ENCODE measurements at places on chromosomes 3 and 15.

DNA sequence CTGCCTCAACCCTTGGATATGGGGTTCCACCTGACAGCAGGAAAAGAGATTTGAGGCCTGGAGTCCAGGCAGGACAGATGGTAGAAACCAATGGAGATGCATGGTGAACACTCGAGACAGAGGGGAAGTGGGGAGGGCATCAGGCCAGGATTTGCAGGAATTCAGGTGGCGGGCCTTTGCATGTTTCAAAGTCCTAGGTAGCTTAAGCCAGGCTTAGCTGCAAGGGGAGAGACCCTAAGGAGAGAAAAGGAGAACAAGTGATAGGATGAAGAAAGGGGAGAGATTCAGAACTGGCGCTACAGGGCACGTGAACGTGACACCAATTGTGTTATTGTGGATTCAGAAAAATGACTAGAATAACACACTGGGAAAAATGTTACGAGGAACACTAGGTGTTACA, 182.6 kb downstream of the PDZRN3 start:
- no peak for DNase-seq

DNA sequence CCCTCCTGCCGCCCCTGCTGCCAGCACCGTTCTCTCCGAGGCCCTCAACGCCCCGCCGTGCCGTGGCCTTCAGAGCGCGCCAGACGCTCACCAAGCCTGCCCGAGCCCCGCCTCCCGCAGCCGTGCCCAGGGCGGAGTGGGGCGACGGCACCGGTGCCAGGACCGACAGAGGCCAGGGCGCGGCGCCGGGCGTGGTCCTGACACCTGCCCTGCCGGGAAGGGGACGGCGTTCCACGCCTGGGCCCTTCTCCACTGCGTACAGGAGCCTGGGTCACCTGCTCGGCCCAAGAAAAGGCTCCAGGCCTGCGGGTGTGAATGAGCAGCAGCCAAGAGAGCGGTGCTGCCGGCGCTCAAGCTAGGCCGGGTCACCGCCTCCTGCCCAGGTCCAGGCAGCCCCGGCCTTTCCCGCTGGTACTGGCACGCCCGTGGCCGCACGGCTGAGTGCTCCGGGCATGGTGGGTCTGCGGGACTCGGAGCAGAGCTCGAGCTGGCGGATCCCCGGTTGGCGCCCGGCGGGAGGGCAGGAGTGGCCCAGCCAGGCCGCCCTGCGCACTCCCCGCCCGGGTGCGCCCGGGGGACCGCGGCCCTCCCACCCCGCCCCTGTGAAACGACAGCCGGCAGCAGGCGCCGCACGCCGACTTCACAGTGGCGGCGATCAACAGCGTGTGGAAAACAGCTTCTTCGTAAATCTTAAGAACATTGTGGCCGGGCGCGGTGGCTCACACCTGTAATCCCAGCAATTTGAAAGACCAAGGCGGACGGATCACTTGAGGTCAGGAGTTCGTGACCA, 4.2 kb downstream of the OCA2 start:
- no peak for DNase-seq

- no peak for DNase-seq
These were observed 7.8 kb upstream of the KIF7 start for GRCh38 chr15:89662893-89663626.

DNA sequence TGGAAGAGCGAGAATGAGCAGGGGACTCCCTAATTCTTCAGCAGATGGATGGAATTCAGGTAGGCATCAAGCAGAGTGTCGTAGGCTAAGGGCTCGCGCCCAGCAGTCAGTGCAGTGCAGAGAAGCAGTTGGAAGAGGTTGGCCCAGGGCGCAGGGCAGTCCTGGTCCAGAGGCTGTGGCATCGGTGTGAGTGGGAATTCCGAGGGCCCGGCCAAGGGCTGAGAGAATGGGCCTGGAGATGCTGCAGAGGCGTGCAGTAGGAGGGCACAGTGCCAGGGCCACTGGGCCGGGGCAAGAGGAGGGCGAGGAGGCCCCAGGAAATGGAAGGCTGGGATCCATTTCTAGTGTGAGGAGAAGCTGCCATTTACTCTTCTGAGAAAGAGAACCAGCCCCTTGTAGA, 74.4 kb downstream of the AAGAB start:
- no peak for DNase-seq

- peak; percentile 9 for DNase-seq
These were observed 1.1 kb downstream of the SLC35G2 start for GRCh38 chr3:136819731-136820679.

- no peak for DNase-seq
These were observed 9.5 kb downstream of the COPS2 start for GRCh38 chr15:49145651-49146609.

DNA sequence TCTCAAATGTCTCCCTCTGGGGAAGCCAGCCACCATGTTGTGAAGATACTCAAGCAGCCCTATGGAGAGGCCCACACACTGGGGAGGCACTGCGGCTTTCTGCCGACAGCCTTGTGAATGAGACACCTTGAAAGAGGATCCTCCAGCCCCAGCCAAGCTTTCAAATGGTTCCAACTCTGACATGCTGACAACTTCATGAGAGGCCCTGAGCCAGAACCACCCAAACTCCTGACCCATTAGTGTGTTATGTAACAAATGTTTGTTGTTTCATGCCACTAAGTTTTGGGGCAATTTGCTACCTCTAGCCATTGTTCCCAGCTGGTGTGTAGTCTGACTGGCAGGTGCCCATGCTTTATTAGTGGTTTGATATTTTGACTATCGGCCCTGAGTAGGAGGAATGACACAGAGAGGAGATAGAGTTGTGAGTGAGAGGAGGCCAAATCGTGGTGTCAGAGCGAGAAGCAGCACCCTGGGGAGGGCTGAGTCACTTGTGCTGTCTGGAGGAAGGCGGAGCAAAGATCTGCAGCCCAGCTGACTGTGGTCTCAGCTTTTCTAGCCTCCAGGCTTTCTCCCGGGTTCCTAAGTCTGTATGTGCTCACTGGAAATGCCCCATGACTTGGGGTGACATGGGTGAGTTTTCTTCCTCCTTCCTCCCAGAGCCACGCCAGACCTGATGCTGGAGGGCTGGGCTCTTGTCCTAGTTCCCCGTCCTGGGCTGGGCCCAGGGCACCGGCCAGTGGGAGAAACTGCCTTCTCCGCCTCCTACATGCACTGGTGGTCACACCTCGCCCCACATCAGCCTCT, 56.7 kb upstream of the BLM start:
- DNase-seq: peak; percentile 48

DNA sequence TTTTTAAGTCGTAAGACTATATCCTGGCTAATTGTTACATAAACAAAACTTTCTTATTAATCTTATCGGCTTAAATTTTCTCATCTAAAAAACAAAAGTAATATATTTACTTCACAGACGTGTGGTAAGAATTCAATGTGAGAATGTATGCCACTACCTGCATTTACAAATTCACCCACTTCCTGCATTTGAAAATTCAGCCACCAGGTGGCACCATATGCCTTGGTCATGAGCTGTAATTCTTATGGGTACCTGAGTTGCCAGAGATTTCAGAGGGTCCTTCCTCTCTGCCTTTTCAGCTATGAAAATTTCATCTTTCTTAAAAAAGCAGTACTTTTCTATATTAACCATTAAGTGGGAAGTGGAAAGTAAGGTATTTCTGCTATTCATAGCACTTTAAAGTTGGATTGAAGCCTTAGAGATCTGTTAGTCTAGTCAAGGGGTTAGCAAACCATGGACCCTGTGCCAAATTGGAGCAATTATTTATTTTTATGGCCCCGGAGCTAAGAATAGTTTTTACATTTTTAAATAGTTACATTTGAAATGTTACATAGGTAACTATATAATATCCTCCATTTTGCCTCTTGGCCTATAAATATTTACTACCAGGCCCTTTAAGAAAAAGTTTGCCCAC, 127.8 kb downstream of the HCN4 start:
- peak; percentile 50 for DNase-seq

GRCh38 chr15:40743485-40743901, 11.6 kb downstream of the RMDN3 start:
- no peak for DNase-seq

GRCh38 chr3:46946856-46947545, 29.5 kb downstream of the CCDC12 start:
- peak; percentile 80 for DNase-seq

DNA sequence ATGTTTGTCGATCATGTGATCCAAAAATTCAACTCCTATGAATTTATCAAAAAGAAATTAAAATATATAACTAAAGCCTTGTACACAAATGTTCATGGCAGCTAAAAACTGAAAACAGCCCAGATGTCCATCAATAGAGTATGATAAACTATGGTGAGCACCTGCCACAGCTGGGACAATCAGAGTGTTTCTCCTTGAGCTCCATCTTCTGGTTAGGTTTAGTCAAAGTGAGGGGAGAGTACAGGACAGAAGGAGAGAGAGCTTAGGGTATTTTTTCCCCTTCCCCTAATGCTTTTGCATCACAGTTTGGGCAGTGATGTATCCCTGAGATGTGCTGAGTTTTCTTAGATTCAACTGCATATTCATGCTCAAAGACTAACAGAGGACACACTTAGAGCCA, 65.5 kb downstream of the FSIP1 start:
- DNase-seq: no peak

DNA sequence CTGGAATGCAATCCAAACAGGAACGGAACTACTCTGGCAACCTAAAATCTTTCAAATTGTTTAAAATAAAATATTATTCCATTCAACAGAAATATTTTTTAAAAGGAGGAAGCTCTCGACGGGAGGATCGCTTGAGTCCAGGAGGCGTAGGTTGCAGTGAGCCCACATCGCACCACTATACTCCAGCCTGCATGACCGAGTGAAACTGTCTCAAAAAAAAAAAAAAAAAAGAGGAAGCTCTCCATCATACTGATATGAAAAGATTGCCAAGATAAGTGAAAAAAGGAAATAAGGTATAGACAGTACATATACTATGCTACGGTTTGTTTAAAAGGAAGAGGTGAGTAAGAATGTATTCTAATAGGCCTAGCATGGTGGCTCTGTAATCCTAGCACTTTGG, 3.6 kb downstream of the RAD18 start:
- DNase-seq: no peak

- DNase-seq: no peak
These were observed 25.7 kb downstream of the TGFBR2 start for GRCh38 chr3:30632065-30632464.

DNA sequence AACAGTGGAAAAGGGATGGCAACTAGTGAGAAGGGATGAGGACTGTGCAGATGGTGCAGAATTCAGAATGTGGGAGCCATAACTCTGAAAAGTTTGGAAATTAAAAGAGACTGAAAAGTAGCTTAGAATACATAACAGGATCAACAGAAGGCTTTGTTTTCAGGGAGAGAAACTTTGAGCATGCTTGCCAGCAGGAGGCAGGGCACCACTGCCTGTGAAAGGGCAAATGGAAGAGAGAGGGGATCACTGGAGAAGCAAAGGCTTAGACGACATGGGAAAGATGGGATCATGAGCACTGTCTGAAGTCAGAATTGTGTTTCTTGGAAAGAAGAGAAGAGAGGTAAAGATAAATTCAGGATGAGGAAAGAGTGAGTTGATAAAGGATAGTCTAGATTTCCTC, 99.6 kb downstream of the ABI3BP start:
- no peak for DNase-seq

DNA sequence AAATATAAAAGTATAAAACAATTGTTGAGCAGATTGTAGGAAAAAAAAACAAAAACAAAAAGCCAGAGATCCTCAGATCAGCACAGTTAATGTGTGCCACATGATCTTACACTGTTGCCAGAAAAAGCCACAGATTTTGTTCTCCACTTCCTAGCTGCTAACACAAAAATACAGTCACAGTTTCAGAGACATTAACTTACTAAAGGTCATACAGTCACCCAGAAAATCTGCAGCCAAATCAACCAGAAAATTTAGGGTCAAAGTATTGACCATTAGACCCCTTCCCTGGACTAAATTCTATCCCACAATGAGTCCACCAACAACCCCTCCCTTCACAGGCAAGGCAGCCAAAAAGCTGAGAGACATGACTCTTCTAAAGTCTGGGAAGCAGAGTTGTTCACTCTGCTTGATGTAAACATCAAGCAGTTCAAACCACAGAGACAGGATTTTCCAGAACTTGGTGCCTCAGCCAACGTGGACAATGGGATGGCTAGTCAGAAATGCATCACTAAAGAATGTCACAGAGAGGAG, 59.1 kb downstream of the SST start:
- no peak for DNase-seq

All from activated effector memory CD4-positive, alpha-beta T cell treated with Interleukin-2 at 50 U/mL for 16 hours (primary cell).